Stimulated activated CD4-positive, alpha-beta T cell treated with anti-CD3 and anti-CD28 coated beads, Interleukin-15, amount 100 ng/mL, for 1 hour (primary cell): ENCODE measurements at places on chromosomes 1 and 21.

- DNase-seq: no peak
Observed at GRCh38 chr1:68254667-68255226, 22.4 kb upstream of the WLS start.

GRCh38 chr21:24436236-24436635 lies 1171.0 kb downstream of the MRPL39 start:
- no peak for DNase-seq

DNA sequence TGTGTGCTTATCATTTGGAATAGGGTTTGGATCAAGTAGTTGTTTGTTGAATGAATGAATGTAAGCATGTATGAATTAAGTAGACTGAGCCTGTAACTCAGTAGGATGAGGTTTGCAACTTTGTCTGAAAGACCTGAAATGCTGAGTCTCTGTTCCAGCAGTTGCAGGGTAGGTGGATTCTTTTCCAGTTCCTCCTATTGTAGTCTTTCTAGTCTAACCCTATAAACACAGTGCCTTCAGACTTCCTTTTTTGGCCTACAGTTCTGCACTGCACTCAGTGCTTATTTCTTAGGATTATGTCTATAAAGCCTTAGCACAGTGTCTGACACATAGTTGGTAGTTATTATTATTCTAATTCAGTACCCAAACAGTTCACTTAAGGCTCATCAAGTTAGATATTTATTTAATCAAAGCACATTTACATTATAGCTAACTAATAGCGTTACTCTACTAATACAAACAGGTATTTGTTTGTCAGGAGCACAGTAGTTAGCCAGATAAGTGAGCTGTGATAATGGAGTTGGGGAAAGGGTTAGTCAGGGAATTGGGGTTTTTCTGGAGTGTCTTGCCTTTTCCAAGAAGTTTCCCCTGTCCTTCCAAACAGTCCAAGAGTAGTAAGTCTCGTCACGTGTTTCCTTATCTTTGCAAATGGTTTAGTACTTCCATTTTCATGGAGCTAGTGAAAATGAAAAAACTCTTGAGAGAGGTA lies 45.0 kb downstream of the ABCD3 start:
- no peak for DNase-seq

GRCh38 chr1:67618285-67619018 lies 66.5 kb upstream of the GADD45A start:
- no peak for DNase-seq

DNA sequence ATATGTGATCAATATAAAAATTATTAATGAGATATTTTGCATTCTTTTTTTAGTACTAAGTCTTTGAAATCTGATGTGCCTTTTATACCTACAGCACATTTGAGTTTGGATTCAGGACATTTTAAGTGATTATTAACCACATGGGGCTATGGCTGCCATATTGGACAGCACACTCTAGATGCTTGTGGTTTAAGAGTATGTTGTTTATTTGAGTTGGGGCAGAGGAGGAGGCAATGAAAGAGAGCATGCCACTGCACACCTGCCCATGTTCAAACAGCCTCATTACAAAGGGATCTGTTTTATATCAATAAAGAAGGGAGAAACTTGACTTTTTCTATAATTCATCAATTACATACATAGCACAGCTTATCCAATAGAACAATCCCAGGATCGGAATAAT lies 99.4 kb upstream of the EDEM3 start:
- DNase-seq: no peak

GRCh38 chr1:177945943-177946650 lies 23.8 kb downstream of the SEC16B start:
- no peak for DNase-seq

DNA sequence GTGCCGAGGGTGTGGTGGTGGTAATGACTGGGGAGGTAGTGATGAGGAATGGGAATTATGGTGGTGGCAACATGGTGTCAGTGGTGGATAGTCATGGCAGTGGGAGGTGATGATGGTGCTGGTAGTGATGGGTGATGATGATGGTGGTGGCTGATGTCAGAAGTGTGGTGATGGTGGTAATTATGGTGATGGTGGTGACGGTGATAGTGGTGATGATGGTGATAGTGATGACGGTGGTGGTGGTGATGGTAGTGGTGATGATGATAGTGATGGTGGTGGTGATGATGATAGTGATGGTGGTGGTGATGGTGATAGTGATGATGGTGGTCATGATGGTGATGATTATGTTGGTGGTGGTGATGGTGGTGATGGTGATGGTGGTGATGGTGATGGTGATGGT lies 162.8 kb downstream of the NPHP4 start:
- DNase-seq: no peak

DNA sequence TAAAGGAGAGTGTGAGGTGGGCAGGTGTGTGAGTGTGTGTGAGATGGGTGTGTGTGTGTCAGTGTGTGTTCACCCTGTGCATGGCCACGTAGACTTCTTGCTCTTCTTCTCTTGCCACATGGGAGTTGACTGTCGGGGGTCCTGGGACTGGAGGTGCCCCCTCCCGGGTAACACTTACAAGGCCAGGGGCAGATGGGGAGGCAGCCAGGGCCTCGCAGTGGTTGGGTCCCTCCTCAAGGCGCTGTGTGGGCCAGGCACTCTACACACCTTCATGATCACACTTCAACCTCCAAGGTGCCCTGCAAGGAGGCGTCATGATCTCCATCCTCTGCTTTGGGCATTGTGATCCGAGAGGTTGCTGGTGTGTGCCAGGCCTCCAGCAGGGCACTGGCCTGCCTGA lies 2.3 kb downstream of the PLA2G2F start:
- no peak for DNase-seq

- no peak for DNase-seq
Observed at GRCh38 chr1:3410142-3410925, 44.1 kb upstream of the ARHGEF16 start.

- no peak for DNase-seq
Observed at GRCh38 chr1:168110896-168111545, 25.7 kb downstream of the GPR161 start.

- no peak for DNase-seq
Observed at GRCh38 chr1:30668024-30668423, 55.4 kb downstream of the MATN1 start.

DNA sequence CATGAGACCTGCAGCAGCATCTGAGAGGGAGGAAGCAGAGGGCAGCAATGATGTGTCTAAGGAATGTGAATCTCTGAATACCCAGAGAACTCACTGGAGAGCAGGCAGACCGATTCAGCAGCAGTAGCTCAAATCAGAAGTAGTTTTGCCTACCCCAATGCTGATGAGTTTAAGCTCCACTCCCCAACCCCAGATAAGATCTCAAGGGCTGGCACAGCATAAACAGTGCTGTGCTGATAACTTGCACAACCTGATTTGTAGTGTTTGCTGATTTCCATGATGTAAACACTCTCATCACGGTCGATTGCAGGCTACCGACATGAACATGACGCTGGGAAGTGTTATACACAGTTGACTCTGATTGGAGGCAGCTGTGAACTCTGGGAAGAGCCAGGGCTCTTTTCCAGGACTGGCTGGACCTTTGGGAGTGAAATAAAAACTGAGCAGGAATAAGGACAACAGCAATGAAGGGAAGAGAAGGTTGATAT lies 11.2 kb upstream of the HMGCS2 start:
- no peak for DNase-seq

DNA sequence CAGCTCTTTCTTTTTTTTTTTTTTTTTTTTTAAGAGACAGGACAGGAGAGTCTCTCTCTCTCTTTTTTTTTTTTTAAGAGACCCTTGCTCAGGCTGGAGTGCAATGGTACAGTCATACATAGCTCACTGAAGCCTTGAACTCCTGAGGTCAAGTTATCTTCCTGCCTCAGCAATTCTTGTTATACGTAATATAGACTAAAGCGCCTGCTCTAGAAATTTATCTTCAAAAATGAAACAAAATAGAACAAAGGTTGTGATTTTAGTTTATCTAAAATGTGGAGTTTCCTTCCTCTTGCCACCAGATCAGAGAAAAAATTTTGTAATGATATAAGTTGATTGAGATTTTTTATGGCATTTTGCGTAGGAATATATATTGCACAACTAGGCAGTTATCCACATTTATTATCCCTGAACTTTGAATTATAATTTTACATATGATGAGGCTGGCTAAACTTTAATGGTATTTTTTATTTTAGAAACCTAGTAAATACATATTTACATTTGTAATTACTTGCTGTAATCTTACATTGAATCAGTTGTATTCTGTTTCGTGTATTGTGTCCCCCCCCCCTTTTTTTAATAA lies 44.2 kb downstream of the MTF2 start:
- no peak for DNase-seq

DNA sequence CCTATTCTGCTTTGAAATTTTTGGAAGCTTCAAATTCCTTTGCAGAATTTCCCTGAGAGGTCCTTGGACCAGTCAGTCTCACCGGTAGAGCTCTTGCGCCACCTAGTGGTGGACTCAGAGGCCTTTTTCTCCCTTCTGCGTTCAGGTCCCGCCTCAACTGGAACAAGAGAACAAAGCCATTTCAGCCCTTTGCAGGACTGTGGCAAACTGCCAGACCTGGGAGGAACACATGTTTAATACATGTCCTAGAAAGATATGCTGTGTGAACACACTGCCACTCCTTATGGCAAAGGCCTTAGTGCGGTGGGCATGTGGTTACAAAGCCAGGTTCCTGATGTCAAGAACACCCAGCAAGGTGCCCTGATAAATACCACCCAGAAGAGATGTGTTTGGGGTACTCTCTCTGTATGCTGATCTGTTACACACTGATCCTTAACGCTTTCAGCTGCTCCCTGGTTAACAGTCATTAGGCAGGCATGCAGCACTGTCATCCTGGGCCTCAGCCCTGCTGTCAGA lies 82.2 kb upstream of the SSX2IP start:
- peak; percentile 26 for DNase-seq

- DNase-seq: no peak
Observed at GRCh38 chr1:158067662-158068061, 74.2 kb downstream of the KIRREL1 start.

DNA sequence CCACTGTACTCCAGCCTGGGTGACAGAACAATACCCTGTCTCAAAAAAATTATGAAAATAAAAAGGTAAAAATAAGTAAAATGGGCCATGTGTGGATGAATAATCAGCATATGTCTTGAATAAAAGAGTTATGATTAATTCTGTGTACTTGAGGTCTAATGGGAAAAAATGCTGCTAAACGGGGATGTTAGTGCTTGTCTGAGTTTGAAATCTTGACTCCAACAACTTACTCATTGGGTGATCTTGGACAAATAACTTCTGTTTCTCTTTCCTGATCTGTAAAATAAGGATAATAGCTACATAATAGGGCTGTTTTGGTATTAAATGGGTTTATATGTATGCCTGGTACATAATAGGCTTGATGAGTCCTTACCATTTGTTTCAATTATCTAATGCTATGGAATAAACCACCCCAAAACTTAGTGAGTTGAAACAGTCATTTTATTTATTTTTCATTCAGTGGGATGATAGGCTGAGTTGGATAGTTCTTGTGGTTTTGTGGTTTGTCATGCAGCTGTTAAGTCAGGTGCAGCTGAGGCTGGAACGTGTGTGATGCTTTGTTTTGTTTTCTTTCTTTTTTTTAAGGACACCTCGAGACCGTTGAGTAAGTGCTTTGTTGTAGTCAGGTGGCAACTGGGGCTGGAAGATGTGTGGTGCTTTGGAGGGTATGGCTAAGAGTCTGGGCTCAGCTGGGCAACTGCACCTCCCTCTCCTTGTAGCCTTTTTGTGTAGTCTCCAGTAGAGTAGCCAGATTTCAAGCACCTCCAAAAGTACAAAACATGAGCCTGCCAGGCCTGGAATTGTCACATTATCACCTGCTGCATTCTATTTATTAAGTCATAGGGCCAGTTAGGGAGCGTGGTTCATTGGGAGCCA lies 4.9 kb downstream of the MDM4 start:
- DNase-seq: peak; percentile 43

- DNase-seq: no peak
Observed at GRCh38 chr1:145926686-145927062, 610 bp downstream of the RBM8A start.

- DNase-seq: no peak
Observed at GRCh38 chr1:92708368-92708950, 76.4 kb downstream of the EVI5 start.

DNA sequence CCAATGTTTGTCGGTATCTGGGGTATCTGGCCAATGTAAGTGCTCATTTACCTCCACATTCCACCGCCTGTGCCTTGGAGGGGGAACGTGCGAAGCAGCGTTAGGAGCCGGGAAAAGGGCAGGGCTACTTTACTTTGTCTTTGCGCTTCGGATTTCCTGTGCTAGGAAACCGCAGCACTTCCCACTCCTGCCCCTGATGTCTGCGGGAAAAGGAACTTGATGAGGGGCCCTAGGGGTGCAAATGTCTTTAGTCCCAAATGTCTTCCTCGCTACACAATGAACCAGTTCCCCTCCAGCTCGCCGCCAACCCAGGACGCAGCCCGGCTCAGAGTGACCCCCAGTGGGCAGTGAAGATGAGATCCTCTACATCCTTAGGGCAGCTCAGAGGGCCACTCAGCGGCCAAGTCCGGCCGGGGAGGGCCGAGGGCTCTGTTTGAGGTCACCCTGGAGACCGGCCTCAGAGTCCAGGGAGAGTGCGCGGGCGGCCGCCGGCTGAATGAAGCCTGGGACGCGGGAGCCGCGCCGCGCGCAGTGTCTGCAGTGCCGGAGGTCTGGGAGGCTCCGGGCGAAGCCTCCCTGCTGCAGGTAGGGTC lies at the start of gene DYNLT5:
TSS of gene DYNLT5 (plus strand) at position 460 of the 593 bp plus-strand sequence. CDS start 2,200 bp downstream, outside the sequence.
- DNase-seq: no peak

GRCh38 chr1:112708002-112708448 lies 1.1 kb upstream of the RHOC start:
- no peak for DNase-seq

DNA sequence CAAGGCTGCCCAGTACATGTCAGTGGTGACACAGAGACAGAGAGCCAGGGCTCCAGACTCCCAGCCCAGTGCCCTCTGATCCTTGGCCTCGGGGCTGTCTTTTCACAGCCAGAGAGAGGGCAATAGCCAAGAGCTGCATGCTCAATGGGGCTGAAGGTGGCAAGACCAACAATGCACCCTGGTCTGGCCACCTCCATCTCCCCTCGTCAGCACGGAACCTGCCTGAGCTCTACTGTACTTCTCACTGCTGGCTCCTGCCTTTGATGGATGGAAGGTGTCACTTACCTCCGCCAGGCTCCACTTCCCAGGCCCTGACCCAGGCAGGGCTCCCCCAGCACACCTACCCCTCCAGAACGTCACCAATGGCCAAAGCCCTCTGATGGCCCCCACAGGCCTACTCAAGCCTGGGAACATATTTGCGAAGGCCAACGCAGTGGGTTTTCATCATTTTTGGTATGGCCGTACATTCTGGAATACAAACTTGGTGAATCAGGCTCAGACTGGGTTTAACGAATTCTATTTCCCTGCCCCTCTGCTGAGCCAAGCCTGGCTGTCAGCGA lies 88.1 kb downstream of the DMRTB1 start:
- no peak for DNase-seq

DNA sequence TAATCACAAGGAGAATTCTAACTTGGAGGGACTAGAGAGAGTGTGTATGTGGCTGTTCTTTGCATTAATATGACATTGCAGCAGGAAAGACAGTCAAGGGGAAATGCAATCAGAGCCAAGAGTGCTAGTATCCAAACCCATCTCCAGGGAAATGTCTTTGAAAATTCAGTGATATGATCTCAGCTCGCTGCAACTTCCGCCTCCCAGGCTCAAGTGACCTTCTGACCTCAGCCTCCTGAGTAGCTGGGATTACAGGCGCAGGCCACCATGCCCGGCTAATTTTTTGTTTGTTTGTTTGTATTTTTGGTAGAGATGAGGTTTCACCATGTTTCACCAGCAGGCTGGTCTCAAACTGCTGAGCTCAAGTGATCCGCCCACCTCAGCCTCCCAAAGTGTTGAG lies 16.3 kb downstream of the VASH2 start:
- no peak for DNase-seq
